ENCODE measurements at places on chromosomes 2 and 18. TPM values are rescaled to one million over a fixed set of nuclear protein-coding genes. Genes with fewer than 3 reads are reported as not detected.
A peak's percentile ranks its signal among the peaks of the same experiment; 100 is the strongest.

The LDLRAD4 gene
- total RNA-seq: 51.9 TPM

DNA sequence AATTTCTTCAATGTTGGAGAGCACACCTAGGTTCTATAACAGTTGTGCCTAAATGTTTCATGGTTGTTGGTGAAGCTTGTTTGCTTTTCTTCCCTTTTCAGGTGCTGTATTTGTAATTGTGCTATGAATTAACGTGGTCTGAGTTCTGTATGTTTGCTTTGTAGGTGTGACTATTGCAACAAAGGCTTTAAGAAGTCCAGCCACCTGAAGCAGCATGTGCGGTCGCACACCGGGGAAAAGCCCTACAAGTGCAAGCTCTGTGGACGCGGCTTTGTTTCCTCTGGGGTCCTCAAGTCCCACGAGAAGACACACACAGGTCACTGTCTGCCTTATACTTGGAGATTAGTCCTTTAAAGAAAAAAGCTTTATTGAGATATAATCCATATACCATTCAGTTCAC is 91.2 kb downstream of the ZNF236 start:
- DNase-seq: no peak
- no peak overlapping the region for H3K4me3 ChIP-seq
- H3K27ac ChIP-seq: no peak overlapping the region
- peaks cover 60% of the 10 kb centered on the region for H3K36me3 ChIP-seq
- H3K4me1 ChIP-seq: no peaks in the 10 kb centered on the region
- no peaks in the 10 kb centered on the region for H3K27me3 ChIP-seq

The SLC16A14 gene
- total RNA-seq: 0.14 TPM

GRCh38 chr18:8607776-8608742 is 1.2 kb upstream of the RAB12 start:
- H3K4me3 ChIP-seq: peak overlapping the region; percentile 48
- DNase-seq: no peak
- H3K36me3 ChIP-seq: no peaks in the 10 kb centered on the region
- H3K4me1 ChIP-seq: peaks cover 35% of the 10 kb centered on the region

Measured in CD4-positive, alpha-beta memory T cell (primary cell).